Stimulated activated CD4-positive, alpha-beta T cell treated with anti-CD3 and anti-CD28 coated beads, Interleukin-4, amount 100 ng/mL, for 24 hours (primary cell): ENCODE measurements at places on chromosomes 4 and X.

DNA sequence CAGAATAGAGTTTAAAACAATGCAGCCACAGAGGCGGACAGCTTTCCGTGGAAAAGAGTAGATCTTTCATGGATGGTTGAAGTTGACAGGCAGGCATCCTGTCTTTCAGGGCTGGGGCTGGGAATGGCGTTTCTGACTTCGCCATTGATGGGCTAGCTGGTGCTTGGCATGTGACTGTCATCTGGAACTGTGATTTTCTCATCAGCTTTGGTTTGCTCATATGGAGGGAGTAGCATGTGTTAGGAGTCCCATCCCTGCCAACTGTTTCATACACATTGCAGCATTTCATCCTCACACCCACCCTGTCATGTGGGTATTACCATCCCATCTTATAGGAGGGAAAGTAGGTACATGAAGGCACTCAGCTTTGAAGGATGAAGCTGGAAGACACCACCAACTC, 49.2 kb upstream of the STX18 start:
- no peak for DNase-seq

GRCh38 chr4:153531000-153531358, 64.8 kb downstream of the TMEM131L start:
- no peak for DNase-seq

DNA sequence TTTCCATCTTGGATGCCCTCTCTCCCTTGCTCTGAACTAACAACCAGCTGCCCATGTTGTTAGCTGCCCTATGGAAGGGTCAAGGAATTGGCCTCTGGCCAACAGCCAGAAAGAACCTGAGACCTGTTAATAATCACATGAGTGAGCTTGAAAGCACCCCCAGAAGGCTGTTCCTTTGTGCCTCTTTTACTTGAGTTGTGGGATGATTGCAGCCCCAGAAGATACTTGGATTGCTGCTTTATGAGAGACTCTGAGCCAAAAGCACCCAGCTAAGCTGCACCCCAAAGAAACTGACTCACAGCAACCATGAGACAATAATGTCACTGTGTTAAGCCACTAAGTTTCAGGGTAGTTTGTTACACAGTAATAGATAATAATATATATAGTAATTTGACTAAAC, 73.3 kb downstream of the FRYL start:
- no peak for DNase-seq

DNA sequence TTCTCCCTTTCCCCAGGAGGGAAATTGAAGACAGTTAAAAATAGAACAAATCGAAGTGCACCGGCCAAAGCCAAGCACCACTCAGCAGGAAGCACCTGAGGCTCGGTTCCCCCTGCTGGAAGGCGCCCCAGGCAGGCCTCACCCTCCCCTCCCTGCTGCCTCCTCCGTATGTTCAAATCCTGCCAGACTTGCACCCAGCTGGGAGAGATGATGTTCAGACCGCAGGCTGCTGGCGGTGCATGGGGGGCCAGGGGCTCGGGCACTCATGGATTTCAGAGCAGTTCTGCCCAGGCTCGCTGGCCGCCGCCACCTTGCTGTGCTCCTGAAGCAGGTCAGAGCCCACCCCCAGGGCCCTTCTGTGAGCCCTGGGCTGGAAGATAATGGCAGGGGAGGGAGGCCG, 91.4 kb downstream of the DCTD start:
- no peak for DNase-seq

- no peak for DNase-seq
Measured at GRCh38 chr4:47494124-47494430, 9.0 kb downstream of the ATP10D start.

- peak; percentile 32 for DNase-seq
Measured at GRCh38 chr4:6250235-6250983, 19.2 kb upstream of the WFS1 start.

GRCh38 chr4:76388160-76388908, 32.6 kb downstream of the CCDC158 start:
- DNase-seq: no peak

GRCh38 chr4:12846368-12846767, 637.8 kb downstream of the RAB28 start:
- DNase-seq: no peak

GRCh38 chr4:117949621-117950020, 84.7 kb upstream of the NDST3 start:
- DNase-seq: no peak

- no peak for DNase-seq
Measured at GRCh38 chr4:46390355-46391058, 579 bp upstream of the GABRA2 start.

DNA sequence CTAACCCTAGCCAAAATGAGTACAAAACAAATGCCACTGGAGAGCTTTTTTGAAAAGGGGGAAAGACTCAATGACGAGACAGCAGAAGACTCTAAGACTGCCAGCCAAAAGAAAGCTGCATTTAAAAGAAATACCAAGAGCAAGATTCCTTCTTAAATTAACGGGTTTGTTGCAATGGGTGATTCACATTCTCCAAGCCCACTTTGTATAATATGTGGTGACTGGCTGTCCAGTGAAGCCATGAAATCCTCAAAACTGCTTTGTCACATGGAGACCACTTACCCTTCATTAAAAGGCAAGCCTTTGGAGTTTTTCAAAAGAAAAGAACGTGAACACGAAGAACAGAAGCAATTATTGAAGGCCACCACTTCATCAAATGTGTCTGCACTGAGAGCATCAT, 68.2 kb downstream of the MRPL1 start:
- DNase-seq: no peak

GRCh38 chr4:11153171-11153750, 275.4 kb downstream of the HS3ST1 start:
- DNase-seq: no peak

DNA sequence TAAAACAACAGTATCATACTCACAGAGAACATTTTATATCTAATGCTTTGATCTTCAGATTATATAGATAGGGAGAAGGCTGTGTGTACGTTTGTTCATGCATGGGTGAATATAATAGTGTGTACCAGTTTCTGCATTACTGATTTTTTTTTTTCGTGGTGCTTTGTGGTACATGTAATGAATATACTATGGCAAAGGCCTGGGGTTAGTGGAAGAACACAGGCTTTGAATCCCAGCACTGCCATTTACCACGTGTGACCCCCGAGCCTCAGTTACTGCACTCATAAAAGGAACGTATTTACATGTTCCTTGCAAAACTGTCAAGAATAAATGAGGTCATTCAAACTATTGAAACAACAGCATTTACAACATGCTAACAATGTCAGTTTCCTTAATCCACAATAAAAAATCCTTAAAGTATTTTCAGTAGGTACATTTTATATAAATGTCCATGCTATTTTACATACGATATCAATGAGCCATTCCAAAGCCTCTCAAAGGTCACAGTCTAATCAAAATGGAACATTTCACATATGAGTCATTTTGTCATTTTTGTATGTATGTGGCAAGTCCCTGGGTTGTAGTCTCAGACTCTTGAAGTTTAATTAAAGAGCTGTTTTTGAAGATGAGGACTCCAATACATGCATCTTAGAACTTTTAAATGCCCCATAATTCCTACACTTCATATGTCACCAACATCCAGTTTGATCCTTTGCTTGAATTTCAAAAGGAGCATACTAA, 242.8 kb downstream of the PPP3CA start:
- no peak for DNase-seq

DNA sequence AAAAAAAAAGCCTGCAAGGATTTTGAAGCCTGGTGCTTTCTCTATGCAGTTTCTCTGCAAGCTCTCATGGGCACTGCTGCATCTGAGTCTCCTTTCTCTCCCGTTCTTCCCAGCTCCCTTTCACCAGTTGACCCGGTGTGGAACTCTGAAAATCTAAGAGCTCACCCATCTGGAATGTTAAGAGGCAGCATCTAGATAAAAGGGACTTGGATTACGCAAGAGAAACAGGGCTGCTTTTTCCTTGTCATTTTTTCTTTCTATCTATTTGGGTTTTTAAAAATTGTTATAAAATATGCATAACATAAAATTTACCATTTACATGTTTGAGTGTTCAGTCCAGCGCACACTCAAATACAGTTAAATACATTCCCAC, 95.2 kb upstream of the RPS6KA3 start:
- no peak for DNase-seq

GRCh38 chr4:180539284-180539683, 1703.9 kb upstream of the TENM3 start:
- no peak for DNase-seq

DNA sequence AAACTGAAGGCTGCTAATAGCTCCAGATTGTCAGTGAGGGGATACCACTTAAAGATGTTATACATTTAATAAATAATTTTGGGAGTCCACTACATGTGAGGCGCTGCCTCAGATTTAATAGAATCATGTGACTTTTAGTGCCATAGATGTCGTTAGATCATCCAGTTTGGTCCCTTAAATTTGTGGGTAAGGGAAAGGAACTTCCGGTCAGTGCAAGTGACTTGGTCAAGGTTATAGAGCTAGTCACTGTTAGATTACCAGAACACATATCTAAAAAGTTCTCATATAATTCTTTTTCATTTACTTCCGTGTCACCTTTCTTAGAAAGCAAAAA, 529 bp upstream of the UBA6 start:
- no peak for DNase-seq

DNA sequence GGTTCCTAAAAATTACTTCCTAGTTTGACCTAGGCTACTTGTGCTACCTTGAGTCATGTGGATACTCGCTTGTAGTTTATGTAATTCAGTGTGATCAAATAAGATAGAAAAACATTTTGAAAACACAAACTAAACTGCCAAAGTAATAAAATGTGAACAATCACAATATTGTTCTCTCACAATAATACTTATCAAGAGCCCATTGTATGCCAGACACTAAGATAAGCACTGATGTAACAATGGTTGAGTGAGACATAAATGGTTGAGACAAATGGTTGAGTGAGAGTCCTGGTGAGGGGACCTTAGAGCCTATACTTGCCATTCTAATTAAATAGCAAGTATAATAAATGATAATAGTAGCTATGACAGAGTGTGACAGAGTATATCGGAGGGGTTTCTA, 41.7 kb downstream of the RFC1 start:
- DNase-seq: no peak

- no peak for DNase-seq
Measured at GRCh38 chrX:17020356-17020755, 73.9 kb downstream of the REPS2 start.

DNA sequence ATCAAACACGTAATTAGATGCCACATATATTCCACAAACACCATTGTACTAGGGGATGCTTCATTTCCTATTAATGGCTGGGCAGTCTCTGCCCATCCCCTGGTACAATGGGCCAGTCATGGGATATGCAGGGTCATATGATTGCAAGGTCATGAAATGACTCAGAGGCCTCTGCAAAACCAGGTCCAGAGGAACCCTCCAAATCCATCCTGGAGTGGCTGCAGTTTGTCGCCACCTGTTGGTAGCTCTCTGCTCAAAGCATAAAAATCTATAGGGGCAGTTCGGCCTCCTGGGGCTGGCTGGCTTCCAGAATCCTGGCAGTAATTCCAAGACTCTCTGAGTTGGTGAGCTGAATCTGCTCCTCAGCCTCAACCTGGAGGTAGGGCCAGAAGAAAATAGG, 22.9 kb upstream of the PUDP start:
- peak; percentile 20 for DNase-seq

DNA sequence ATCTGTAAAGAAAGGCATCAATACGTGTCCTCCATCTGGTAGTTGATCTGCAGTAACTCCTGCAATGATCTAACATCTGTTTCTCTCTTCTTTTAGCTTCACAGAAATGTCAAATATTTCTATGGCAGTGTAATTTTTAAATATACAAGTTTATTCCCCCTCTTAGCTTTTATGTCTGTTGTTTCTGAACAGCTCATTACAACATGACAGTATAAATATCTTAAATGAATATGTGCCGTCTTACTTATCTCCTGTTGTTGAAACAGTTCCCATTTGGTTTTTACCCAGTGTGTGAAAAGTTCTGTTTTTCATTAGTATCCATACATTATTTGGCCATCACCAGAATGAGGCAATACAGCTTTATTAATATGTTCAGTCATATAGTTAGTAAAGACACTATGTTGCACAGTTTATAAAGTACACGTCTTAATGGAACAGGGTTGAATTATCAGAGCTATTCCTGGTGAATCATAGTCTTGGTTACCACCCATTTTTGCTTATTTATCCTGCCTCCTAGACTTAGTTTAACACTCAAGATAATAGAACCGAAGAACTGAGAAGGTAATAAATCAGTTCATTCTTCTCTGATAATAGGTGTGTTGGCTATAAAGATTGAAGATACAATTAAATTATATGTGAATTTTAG, 321.6 kb downstream of the TENM3 start:
- no peak for DNase-seq

DNA sequence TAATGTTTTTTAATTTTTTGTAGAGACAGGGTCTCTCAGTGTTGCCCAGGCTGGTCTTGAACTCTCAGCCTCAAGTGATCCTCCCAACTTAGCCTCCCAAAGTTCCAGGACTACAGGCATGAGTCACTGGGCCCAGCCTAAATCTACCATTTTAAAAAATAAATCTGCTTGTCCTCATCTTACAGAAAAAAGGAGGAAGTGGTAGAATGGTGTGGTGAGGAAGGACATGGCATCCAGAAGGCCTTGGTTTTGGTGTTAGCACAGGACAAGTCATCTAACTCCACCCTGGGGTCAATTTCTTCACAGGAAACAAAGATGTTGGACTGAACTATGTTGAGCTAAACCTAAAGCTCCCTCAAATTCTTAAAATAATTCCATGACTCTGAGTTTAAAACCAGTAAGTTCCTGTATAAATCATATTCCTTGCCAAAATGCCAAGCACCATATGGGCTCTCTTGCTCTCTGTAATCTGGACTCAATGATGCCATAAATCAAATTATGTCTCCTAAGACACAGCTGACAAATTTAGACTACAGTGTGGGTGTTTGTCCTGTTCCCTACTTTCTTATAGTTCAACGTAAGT, 253.9 kb upstream of the NOCT start:
- DNase-seq: no peak

- DNase-seq: peak; percentile 71
Measured at GRCh38 chr4:153573881-153574802, 108.0 kb downstream of the TMEM131L start.

DNA sequence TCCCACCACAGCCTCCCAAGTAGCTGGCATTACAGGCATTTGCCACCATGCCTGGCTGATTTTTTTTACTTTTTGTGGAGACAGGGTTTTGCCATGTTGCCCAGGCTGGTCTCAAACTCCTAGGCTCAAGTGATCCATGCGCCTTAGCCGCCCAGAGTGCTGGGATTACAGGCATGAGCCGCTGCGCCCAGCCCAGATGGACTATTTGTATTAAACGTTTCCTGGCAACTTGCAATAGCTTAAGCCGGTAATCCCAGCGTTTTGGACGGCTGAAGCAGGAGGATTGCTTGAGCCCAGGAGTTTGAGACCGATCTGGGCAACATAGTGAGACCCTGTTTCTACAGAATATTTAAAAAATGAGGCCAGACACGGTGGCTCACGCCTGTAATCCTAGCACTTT, 18.4 kb downstream of the UBE2K start:
- DNase-seq: no peak
